ENCODE measurements at places on chromosomes 2 and 18.

DNA sequence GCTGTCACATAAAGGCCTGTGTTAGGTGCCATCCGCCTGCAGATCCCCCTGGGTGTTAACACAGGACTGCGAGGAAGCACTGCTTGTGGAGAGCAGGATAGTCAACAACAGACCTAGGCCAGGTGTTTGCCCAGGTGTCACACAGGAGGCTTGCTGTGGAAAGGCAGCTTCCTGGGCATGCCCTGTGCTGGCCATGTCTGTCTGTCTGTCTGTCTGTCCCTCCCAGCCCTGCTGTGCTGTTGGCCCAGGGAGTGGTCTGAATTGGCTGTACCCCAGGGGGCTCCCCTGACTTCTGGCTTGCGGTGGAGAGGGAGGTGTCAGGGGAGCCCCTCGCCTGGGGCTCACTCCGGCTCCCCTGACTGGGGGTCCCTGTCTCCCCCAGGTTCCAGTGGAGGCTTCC is 53.2 kb downstream of the SH3BP4 start:
- no peak for DNase-seq

DNA sequence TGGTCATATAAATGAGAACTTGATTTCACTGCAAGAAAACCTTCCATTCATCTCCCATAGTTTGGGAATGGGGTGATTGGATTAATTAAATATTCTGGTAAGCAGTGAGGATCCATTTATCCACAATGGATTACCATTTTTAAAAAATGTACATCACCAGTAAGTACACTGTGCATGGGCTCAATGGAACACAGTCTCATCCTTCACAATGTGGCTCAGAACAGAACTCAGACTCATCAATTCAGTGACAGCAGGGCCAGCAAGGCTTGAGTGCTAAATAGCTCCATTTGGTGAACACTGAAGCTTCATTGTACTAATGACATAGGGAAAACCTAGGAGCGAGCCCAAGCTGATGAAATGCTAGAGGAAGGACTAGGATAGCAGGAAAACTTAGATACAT is 223.8 kb downstream of the CMPK2 start:
- DNase-seq, result no peak

DNA sequence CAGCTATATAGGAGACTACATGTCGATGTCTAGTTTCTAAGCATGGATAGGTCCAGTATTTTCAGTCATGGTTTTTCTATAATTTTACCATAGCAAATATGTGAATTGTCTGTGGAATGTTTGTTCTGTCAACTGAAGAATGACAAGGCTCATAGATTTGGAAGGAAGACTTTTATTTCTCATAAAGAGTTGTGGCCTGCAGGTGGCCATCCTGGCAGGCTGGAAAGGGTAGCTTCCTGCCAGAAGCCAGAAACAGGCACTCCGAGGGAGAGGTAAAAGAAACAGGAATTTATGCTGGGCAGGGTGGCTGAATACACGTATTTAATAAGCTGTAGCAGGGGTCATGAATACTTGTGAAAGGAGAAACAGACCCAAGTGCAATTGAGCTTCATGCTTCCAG is 182.1 kb downstream of the PARD3B start:
- DNase-seq, result no peak

DNA sequence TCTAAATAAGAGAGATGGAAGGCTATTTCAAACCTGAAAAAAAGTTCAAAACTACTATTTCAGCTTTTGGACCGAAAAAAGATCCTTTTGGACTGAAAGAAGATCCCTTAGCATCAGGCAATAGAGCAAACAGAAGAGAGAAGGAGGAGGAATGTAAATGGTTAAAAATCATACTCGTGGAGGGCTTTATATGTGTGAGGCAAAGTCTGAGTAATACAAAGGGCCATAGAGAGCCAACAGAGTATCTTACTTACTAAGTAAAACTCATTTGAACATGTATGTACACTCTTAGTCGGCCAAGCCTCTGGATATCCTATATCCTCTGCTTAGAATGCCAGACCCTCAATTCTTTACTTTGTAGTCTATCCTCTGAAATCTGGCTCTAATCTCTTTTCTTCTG is 55.7 kb downstream of the ITSN2 start:
- DNase-seq, result no peak

DNA sequence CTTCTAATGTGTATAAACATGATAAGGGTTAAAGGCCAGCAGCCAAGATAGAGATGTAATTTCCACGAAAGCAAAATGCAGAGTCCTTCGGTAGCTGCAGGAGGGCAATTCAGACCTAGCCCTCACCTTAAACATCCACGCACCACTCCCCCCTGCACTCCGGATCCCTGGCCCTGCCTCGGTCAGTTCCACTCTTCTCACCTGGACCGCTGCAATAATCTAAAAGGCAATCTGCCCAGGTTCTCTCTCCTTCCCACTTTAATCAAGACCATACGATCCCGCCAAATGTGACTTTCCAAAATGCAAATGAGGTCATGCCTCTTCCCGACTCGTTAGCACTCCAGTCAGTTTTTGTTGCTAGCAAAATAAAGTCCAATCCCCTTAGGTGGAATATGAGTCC is 485.2 kb downstream of the EIPR1 start:
- no peak for DNase-seq

DNA sequence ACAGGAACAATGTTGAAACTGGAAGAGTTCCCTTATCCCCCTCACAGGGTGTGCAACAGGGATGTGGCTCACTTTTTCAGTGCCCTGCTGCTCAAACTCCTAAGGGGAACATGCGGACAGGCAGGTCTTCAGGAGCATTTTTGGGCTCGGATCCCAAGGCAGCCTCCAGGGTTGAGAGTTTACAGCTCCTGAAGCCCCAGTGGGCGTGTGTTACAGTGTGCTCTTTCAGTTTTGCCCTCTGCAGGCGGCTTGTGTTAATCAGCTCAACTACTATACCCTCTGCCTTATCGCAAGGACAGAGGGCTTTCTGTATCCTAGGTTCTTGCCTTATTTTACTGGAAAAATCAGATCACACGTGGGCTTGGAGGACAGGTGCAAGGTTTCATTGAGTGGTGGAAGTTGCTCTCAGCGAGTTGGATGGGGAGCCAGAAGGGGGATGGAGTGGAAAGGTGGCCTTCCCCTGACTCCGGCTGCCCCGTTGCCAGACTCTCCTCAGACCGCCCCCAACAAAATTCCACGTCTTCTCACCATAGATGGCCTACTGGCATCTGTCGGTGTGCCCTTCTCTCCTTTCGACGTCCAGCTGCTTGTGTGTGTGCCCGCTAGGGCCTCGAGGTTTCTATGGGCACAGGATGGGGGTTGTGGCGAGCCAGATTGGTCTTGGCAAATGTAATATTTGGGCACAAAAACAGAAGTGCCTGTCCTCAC is 541.9 kb downstream of the TMX3 start:
- no peak for DNase-seq

GRCh38 chr2:12262681-12263436 is 453.9 kb upstream of the TRIB2 start:
- no peak for DNase-seq

GRCh38 chr2:105643405-105644173 is 101.1 kb upstream of the NCK2 start:
- no peak for DNase-seq
